ENCODE measurements at places on chromosomes 3 and 15. TPM values are rescaled to one million over a fixed set of nuclear protein-coding genes. Genes with fewer than 3 reads are reported as not detected.

The P2RY14 gene
- 7.0 TPM for total RNA-seq

The CTDSPL gene
- total RNA-seq = not detected

The SLC27A2 gene
- 0.49 TPM for total RNA-seq

- no peak for DNase-seq
Measured at GRCh38 chr3:169161011-169161410, 502.5 kb downstream of the MECOM start.

- no peak for DNase-seq
Measured at GRCh38 chr15:100895721-100896120, 16.1 kb downstream of the ALDH1A3 start.

DNA sequence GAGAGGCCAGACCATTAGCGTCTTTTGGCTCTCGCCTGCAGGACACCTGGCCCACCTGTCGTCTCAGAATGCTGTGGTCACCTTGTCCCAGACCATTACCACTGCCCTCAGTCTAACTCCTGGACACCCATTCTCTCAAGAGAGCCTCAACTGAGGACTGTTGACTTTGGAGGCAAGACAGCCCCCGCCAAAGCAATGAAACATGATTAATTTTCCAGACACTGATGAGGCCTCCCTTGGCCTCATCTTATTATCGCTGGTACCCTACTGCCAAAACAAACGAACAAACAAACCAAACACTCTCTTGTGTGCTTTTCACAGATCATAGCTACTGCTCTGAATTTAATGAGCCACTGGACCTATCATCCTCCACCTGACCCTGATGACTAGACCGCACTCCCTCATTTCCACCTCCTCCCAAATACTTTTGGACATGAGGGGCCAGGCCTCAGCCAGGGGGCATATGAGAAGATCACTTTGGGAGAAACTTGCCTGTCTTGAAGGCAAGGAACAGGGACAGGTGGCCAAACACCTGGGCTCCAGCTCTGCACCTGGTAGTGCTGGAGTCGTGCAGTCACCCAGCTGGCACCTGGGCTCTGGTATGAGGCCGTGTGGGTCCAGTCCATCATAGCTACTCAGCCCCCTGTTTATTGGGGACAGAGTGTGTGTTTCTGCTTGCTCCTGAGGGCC, 27.6 kb downstream of the ALS2CL start:
- DNase-seq = no peak

DNA sequence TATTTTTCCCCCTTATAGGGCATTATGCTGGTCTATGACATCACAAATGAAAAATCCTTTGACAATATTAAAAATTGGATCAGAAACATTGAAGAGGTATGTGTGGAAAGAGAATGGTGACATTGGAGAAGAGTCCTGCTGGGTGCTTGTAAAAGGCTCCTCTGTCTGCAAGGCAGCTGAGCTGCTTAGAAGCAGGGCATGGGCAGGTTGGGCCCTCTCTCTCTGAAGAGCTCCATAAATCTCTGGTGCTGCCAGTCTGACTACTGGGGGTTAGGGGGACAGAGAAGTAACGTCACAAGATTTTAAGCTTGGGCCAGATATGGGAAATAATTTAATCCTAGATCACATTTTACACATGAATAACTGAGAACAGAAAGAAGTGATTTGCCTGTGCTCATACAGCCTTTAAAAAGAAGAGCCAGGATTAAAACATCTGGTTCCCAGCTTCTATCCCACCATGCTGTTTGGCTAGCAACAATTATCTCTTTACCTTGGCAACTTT, 21.9 kb upstream of the APH1B start:
- DNase-seq = no peak

- no peak for DNase-seq
Measured at GRCh38 chr3:33061782-33062181, 35.2 kb downstream of the GLB1 start.

DNA sequence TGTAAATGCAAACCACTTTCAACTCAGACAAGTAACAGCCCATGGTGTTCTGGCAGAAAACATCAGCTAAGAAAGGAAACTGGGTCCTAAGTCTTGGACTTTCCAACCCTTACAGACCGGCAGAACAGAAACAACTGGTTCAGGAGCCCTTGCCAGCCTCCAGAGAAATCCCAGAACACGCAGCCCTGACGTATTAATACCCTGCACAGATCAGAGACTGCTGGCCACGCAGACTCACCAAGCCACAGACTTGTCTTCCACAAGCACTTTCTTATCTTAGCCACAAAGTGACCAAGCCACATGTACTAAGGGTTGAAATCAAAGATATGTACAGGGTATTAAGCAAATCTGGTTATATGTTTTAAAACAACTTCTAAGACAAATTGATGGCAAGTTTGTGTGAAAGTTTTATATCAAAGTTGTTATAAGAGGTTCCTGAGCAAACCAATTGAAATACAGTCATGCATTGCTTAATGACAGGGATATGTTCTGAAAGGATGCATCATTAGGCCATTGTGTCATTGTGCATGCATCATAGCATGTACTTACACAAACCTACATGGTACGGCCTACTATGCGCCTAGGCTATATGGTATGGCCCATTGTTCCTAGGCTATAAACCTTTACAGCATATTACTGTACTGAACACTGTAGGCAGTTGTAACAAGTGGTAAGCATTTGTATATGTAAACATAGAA, 36.8 kb downstream of the BTD start:
- DNase-seq = no peak

All from B cell (primary cell).